ENCODE measurements at places on chromosomes 6 and 20. TPM values are rescaled to one million over a fixed set of nuclear protein-coding genes. Genes with fewer than 3 reads are reported as not detected.

OPN5 gene
- not detected for total RNA-seq

CST1 gene
- total RNA-seq = not detected

SLC2A4RG gene
- total RNA-seq = 122 TPM

PSORS1C1 gene
- 1.1 TPM for total RNA-seq

CTAGE9 gene
- not detected for total RNA-seq

WFDC10B gene
- not detected for total RNA-seq

EDN3 gene
- 17.6 TPM for total RNA-seq

SLCO4A1 gene
- total RNA-seq = 4.3 TPM

NKAPL gene
- total RNA-seq = not detected

MARCKS gene
- 174 TPM for total RNA-seq

- DNase-seq = no peak
These were observed 11.4 kb downstream of the MRPL14 start for GRCh38 chr6:44115866-44116265.

GRCh38 chr6:53615633-53616449 is 49.7 kb downstream of the KLHL31 start:
- DNase-seq = no peak

GRCh38 chr6:75204217-75204958 is 1.5 kb downstream of the COL12A1 start:
- no peak for DNase-seq

- DNase-seq = no peak
These were observed 609.5 kb upstream of the ARID1B start for GRCh38 chr6:156167625-156168071.

GRCh38 chr6:29426654-29427053 is 11.9 kb downstream of the OR12D1 start:
- DNase-seq = no peak

- no peak for DNase-seq
These were observed 88.6 kb upstream of the GGTLC1 start for GRCh38 chr20:24077145-24077544.

GRCh38 chr20:19654921-19655320 is 103.1 kb upstream of the RIN2 start:
- no peak for DNase-seq

DNA sequence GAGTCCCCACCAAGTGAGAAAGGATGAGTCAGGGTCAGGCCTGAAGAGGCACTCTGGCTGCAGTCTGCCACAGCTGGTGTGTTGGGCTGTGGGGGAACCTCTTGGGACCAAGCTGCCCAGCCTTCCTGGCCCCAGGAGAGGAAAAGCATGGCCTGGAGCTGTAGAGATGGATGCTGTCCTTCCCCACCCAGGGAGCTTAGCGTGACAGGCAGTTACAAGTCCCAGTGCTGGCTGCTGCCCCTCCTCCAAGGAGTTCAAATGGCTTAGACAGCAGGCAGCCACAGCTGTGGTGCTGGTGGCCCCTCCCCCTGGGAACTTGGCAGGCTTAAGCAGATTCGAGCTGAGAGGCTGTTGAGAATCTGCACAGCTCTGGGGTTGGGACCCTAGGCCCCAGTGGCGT is 253.2 kb downstream of the PLCB1 start:
- no peak for DNase-seq

DNA sequence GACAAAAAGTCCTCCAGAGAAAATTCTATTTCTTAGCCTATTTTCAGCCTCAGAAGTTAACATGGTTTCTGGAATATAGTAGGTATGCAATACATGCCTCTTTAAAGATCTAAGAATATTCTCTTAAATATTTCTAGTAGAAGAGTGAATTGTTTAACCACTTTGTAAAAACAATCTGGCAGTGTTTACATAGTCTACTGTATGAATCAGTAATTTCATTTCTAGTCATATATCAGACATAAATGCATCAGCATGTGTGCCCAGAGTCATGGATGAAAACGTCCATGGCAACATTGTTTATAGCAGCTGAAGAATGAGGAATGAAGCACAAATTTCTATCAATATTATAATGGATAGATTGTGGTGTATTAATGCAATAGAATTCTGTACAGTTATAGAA is 124.9 kb downstream of the NKAIN2 start:
- no peak for DNase-seq

DNA sequence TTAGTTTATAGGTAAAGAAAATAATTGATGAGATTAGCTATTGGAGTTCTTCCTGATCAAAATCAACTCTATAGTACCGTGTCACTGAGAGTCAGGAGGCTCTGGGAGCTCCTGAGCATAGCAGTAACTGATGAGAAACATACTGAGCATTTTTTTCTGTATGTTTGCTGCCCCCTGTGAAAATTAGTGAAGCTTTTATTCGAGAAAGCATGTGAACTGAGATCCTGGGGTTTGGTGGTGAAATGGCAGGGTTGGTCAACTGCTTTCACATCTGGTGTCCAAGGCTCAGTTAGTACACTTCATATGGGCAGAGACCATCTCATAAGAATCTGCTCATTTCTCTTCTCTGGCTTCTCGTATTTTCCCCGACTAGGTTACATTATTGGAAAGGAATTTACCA is 4.1 kb upstream of the ABT1 start:
- no peak for DNase-seq

DNA sequence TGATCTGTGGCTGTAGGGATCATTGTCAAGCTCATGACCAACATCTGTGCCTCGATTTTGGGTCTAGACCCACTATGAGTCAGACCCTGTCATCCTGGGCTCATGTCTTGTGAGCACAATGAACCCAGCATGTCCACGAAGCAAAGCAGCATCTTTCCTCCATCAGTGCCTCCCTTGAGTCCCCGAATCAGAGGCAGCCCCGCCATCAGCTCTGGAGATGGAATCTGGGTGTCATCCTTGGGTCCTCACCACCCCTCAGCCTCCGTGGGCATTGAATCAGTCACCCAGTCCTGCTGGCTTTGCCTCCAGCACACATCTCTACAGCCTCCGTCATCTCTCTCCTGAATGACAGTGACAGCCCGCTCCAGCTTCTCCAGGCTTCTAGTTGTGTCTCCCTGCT is 56.9 kb downstream of the CHMP4B start:
- DNase-seq = no peak

- DNase-seq = no peak
These were observed 46.7 kb downstream of the GJA1 start for GRCh38 chr6:121482004-121482693.
